ENCODE measurements at places on chromosomes 7 and 10. TPM values are rescaled to one million over a fixed set of nuclear protein-coding genes. Genes with fewer than 3 reads are reported as not detected.

The SCIN gene
- not detected for total RNA-seq

- no peak overlapping the region for H3K27ac ChIP-seq
- H3K4me3 ChIP-seq, result no peak overlapping the region
- no peak for DNase-seq
- no peaks in the 10 kb centered on the region for H3K36me3 ChIP-seq
- peaks cover 7% of the 10 kb centered on the region for H3K4me1 ChIP-seq
- H3K27me3 ChIP-seq, result no peaks in the 10 kb centered on the region
Measured at GRCh38 chr10:66837990-66838389, 87.8 kb upstream of the LRRTM3 start.

DNA sequence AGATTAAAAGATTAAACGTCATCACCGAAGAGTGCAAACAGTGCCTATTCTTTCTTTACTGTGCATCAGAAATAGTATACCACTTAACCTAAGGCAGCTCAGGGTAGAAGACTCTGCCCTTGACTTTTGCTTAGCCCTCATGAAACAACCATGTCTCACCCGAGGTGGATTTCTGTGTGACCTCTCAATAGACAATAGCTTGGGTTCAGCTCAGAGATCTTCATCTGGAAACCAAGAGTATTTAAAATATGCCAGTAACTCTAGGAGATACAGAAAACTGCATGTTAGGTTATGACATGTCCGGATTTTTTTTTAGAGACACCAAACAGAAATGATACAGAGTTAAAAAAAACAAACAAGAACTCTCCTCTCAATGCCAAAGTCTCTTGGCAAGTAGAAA, 75.8 kb downstream of the JAZF1 start:
- peaks cover 7% of the 10 kb centered on the region for H3K27me3 ChIP-seq
- DNase-seq, result no peak
- peaks cover 5% of the 10 kb centered on the region for H3K4me1 ChIP-seq
- peaks cover 10% of the 10 kb centered on the region for H3K36me3 ChIP-seq

GRCh38 chr7:90461219-90461618, 8.2 kb upstream of the PTTG1IP2 start:
- peaks cover 24% of the 10 kb centered on the region for H3K36me3 ChIP-seq
- DNase-seq, result no peak
- no peak overlapping the region for H3K4me3 ChIP-seq

DNA sequence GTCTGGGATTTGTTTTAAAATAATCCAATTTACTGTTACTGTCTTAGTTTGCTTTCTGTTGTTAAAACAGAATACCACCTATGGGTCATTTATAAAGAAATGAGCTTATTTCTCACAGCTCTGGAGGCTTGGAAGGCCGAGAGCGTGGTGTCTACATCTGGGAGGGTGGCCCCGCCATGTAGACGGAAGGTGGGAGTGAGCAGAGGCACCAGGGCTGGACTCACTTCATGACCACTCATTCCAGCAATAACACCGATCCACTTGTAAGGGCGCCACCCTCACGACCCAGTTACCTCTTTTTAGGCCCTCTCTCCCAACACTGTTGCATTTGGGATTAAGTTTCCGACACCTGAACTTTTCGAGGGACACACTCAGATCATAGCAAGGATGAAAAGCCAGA, 36.2 kb upstream of the CFAP46 start:
- peaks cover 1% of the 10 kb centered on the region for H3K4me1 ChIP-seq
- H3K36me3 ChIP-seq, result no peaks in the 10 kb centered on the region
- H3K27ac ChIP-seq, result no peak overlapping the region
- peaks cover 8% of the 10 kb centered on the region for H3K27me3 ChIP-seq
- H3K4me3 ChIP-seq, result no peak overlapping the region

Data from glutamatergic neuron (in vitro differentiated cells).